Stimulated activated CD4-positive, alpha-beta T cell treated with anti-CD3 and anti-CD28 coated beads, Interleukin-4, amount 100 ng/mL, for 4 hours (primary cell): ENCODE measurements at places on chromosomes 16 and 17.

GRCh38 chr17:27845264-27846041 is 45.1 kb upstream of the NOS2 start:
- no peak for DNase-seq

- DNase-seq, result no peak
Measured at GRCh38 chr17:17877529-17878358, 41.0 kb upstream of the SREBF1 start.

GRCh38 chr17:56114469-56114868 is 38.8 kb upstream of the ANKFN1 start:
- DNase-seq, result no peak

DNA sequence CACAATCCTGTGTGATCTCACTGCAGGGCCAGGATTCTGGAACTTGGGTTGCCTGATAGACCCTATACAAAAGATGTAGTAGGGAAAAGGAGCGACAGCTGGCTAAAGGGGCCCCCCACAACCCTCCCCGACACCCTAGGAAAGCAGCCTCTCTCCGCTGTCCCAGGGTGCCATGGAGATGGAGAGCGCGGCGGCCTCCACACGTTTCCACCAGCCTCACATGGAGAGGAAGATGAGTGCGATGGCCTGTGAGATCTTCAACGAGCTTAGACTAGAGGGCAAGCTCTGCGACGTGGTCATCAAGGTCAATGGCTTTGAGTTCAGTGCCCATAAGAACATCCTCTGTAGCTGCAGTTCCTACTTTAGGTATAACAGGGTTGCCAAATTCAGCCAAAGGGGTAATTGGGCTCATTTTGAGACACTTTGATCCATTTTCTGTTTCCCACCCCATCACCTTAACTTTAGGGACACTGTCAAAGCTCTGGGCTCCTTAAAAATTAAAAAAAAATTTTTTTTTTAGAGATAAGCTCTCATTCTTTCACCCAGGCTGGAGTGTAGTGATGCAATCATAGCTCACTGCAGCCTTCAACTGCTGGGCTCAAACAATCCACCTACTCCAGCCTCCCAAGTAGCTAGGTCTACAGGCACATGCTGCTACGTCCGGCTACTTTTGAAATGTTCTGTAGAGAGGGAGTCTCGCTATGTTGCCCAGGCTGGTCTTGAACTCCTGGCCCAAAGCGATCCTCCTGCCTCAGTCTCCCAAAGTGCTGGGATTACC is at the start of gene KLHL10:
Gene KLHL10 (plus strand): TSS at position 65 of the 778 bp plus-strand sequence. CDS start 108 bp downstream, at position 173.
- DNase-seq, result no peak

GRCh38 chr16:24367186-24367710 is 111.1 kb downstream of the CACNG3 start:
- no peak for DNase-seq

DNA sequence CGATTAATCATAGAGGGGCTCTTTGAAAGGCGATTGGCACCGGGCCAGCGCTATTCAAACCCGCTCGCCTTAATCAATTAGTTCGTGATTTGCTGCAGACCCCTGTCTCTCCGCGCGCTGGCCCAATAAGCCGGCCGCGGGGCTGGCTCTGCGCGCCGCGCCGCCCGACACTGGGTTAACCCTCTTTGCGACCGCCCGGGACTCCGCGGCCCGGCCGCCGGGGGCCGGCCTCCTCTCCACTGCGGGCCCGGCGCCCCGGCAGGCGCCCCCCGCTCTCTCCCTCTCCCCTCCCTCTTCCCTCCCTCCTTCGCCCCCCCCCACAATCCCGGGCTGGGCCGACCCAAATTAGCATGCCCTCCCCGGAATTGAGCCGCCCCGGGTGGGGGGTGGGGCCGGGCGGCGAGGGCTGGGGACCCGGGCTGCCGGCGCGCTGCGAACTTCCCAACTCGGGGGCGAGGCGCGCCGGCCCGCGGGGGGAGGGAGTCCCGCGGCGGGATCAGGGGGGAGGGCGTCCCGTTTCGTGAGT is 428 bp upstream of the SALL1 start:
- no peak for DNase-seq

- no peak for DNase-seq
Measured at GRCh38 chr17:76697702-76698465, 12.9 kb downstream of the MXRA7 start.

DNA sequence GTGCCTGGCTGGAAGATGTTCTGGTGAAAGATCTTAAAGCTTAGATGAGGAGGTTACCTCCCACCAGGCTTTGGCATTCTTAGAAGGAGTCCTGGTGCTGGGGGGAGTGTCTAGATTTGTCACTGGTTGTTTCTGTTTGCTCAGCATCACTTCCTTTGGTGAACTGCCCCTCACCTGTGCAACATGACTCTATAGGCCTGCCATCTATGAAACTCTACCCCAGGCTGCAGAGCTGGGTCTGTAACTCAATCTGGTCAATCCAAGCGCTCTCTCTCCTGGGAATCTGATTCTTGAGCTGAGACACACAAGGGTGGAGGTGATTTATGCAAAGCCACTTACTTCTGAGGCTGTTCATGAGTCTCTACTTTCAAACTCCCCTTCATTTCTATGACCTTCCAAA is 399.4 kb downstream of the NPIPA7 start:
- no peak for DNase-seq

- DNase-seq, result no peak
Measured at GRCh38 chr17:63519116-63519881, 3.9 kb upstream of the KCNH6 start.

DNA sequence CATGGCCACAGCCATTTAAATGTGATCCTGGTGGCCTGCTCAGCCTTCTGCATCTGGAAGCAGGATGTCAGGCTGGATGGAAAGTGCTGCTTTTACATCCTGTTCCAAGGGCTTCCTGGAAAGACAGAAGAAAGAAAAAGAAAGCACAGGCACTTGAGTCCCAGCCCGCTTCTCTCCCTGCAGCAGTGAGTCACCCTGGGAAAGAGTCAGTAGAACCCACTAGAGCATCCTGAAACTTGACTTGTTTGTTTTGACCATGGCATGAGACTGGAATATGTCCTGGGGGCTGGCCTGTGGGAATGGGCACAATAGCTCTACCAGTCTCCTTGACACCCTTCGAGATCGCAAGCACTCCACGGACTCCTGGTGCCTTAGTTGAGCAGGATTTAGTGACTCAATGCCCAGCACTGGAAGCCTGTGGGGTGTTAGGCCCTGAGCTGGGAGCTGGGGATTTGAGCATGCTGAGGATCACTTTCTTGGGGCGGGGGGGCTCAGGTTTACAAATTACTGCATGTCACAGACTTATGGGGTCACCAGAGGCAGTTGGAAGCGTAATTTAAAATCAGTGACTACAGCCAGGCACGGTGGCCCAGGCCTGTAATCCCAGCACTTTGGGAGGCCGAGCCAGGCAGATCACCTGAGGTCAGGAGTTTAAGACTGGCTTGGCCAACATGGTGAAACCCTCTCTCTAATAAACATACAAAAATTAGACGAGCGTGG is 22.1 kb upstream of the GNA13 start:
- no peak for DNase-seq

DNA sequence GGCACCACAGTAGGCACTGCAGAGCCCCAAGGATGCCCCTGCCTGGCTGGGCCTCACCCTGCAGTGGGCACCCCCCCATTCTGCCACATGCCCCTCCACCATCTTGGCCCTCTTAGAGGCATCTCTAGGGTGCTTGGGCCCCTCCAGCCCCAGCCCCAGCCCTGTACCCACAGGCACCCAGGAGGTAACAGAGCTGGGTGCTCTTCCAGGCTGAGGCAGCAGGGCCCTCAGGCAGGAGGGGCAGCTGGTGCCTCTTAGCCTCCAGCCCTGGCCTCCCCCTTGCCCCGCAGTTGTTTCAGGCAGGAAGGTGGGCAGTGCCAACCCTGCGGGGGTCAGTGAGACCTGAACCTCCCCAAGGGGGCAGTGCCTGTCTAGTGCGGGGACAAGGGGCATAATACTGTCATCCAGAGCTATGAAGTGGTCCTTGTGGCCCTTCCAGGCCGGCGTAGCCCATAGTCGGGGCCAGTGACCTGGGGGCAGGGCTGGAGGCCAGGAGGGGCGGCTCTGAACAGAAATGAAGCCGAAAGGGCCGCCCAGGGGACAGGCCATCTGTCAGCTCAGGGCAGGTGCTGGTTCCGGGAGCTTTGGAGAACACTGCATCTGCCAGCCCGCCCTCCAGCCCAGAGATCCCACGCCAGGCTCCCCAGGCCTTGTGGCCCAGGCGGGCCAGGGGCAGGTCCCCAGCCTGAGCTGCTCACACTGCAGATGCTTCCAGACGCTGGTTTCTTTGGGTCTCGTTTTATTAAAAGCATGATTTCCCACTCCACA is 4.9 kb upstream of the AATK start:
- DNase-seq, result no peak
